ENCODE measurements at places on chromosomes 4 and X.

- no peak for DNase-seq
Measured at GRCh38 chr4:185911556-185912064, 99.6 kb upstream of the SORBS2 start.

DNA sequence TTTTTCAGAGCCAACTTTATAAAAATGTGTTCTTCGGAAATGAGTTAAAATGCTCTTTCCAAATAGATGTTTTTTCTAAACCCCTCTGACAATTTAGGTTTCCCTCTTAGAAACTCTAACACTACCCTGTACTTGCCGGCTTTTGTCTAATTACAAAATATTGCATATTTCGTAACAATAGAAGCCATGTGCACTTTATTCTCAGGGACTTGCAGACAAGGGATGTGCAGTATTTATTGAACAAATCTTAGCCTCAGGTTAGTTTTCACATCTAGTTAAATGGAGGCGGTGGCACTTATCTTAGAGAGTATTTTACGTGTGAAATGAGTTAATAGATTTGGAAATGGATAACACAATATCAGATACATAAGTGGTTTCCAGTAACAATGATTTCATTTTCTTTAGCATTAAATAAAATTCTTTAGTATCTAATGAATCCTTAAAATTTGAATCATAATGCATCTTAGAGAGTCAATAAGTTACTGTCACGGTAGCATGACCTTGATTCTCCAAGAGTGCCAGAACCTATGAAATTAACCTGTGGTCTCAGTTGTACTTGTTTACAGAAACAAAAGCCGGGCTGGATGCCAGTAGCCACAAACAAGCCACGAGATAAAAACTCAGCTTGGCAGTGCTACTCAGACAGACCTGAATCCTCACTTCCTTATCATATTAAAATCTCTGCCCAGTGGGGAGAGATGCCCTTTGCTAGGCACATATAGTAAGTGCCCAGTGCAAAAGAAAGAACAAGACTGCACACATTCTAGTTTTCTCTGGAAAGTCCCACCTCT lies 772 bp upstream of the PABPC4L start:
- DNase-seq: no peak

DNA sequence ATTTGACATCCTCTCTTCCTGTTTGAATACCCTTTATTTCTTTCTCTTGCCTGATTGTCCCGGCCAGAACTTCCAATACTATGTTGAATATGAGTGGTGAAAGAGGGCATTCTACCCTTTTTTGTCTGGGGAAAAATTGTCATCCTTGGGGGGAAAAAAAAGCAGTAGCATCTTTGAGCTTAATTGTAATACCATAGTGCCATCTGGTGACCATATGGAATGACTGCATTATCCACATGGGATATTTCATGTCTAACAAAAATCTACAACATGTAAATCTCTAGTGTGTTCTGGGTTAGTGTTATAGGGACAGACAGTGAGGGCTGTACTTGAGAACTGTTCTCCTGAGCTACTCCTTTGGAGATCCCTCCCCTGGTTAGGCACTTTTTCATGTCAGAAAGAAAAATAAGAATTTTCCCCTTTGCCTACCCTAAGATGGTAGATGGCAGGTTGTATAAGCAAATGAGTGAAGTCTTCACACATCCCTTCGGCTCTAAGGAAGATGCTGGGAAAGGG lies 26.0 kb downstream of the CAPN6 start:
- DNase-seq: no peak

DNA sequence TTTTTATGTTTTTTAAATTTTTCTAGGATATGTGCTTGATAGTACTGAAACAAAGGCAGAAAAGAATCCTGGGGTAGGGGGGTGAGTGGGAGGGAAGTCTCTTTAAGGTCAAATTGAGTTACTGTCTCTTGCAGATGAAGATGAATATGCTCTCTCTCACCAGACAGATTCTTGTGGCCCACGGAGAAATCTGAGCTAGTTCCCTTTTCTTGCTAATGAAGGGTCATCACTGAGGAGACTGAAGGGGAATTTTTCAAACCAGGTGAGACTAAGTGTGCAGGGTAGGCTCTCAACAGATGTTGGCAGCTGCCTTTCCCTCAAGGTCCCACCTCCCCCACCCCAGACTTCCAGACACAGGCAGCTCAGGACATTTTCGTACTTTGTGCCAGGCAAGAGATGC lies 21.5 kb downstream of the FAM9C start:
- no peak for DNase-seq

GRCh38 chr4:104728380-104729122 lies 233.9 kb upstream of the CXXC4 start:
- no peak for DNase-seq

- no peak for DNase-seq
Measured at GRCh38 chrX:2572740-2573139, 72.0 kb upstream of the DHRSX start.

DNA sequence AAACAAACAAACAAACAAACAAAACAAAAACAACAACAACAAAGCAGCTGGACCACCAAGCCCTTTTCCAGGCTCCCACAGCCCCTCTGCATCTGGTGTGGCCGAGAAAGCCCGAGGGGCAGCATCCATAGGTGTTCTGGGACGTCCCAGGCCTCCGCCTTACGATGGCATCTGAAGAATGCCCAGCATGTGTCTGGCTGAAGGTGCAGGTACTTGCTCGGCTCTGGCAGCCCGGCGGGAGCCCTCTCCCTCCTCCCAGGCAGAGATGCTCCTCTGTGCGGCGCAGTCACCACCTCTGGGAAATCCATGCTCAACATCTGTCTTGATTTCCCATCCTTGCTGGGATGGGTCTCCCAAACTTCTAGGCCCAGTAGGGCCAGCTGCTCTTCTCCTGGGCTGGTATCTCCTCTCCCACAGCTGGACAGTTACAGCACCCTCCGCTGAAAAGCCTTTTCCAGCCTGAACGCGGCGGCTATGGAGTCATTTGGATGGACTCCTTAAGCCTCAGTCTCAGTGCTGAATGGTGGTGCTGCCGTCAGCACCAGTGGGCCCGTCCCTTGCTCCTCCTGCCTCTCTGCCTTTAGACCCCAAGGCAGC lies 4.3 kb downstream of the PSAPL1 start:
- no peak for DNase-seq

GRCh38 chrX:727738-728621 lies 97.4 kb downstream of the SHOX start:
- DNase-seq: no peak

DNA sequence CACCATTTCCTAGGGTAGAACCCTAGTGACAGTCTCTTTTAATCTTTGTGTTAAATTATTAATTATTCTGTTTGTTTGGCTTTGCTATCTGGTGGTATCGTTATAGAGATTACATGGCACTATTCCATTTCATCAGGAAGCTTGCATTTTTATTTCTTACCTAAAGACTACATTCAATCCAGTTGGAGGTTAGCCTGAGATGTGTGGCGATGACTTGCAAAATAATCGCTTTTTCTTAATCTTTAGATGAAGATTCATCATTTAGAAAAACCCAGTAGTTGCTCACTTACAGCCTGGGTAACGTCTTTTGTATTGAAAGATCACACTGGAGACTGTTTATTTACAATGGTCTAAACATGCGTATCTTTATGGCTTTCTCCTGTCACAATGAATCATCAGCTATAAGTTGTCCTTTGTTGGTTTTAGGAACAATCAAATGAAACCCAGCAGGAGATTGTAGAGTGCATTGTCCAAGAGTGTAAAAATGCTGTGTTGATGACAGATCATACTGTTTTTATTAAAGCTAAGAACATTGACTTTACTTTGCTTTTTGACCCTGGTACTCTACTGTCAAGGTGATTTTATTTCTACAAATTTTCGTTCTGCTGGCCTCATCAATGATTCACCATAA lies 281.7 kb upstream of the PITX2 start:
- DNase-seq: no peak

GRCh38 chr4:104395168-104395614 lies 99.5 kb downstream of the CXXC4 start:
- DNase-seq: no peak

DNA sequence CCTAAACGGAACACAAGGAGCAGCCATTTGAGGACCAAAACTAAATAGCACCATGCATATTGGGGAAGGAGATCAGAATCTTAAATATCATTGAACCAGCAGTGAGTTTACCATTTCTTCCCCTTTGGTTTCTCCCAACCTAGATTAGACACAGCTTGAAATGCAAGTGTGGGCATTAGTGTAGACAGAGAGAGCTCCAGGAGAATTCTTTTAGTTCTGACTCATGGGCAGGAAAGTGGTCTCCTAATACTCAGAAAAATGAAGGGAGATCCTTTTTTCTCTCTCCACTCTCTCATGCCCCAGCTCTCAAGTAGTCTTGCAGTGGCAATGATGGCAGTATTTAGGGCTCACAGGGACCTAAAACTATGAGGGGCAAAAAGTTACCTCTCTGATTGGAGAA lies 567.9 kb downstream of the INPP4B start:
- no peak for DNase-seq

DNA sequence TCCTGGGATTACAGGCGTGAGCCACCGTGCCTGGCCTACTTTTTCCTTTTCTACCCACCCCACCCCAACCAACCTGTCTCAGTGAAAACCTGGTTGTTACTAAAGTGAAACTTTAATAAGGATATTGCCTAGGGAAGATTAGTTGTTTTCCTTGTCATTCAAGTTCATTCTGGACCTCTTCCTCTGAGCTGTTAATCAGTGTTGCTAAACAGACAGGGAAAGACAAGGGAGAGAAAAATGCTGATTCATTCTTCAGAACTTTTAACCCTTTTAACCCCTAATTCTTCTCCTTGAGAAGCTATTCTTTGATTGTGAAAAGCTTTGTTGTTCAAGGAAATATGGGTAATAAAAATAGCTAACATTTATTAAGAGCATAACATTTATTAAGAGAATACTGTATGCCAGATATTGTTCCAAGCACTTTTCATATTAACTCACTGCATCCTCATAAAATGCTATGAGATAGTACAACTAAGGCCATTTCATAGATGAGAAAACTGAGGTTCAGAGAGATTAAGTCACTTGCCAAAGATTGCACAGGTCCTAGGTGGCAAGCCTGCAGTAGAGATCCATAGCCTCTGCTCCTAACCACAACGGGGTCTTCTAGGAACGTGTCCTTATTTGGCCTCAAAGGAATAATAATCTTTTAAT lies 34.8 kb downstream of the OSTC start:
- no peak for DNase-seq

DNA sequence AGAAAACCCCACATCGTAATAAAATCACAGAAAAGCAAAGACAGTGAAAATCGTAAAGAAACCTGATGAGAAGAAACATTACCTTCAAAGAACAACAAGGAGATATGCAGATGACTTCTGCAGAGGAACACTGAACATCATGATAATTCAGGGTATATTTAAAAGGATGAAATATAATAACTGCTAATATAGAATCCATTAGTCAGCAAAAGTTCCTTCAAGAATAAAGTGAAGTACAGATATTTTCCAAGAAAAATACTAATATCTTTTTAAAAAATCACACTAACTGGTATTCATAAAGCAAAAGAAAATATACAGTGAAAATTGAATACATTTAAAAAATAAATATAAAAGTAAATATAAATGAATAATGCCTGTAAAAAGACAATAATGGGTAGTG lies 176.3 kb upstream of the VEGFC start:
- DNase-seq: no peak

Measured in activated CD8-positive, alpha-beta memory T cell treated with anti-CD3 and anti-CD28 coated beads, Interleukin-2, amount 50 U/mL, for 4 hours (primary cell).